ENCODE measurements at places on chromosomes 5 and 9.

DNA sequence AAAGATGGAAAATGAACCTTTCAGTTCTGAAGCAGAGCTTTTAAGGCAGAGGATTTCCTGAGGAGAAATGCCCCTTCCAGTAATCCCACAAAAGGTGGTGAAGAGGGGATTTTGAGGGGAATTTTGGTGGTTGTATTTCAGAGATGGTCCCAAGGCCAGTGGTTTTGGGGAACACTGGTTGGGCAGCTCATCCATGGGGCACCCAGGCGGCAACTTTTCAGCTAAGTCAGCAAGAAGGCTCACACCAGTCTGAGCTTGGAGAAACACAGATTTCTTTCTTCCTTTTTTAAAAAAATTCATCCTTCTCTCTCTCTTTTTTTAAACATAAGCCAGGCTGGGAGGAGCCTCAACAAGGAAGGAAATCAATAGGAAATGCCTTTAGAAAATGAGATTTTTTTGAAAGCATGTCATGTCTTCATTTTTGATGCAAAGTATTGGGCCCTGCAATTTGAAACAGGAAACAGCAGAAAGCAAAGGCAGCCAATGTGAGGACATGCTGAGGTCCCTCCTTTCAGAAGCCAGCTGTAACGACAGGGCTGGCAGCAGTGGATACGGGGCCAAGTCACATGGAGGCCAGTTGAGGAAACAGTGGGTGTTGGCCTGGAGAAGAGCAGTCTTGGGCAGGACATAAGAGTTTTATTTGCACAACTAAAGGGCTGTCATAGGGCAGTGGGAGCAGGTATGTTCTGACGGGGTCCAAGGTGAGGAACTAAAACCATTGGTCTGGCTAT, 155.3 kb upstream of the KLF4 start:
- no peak for DNase-seq

DNA sequence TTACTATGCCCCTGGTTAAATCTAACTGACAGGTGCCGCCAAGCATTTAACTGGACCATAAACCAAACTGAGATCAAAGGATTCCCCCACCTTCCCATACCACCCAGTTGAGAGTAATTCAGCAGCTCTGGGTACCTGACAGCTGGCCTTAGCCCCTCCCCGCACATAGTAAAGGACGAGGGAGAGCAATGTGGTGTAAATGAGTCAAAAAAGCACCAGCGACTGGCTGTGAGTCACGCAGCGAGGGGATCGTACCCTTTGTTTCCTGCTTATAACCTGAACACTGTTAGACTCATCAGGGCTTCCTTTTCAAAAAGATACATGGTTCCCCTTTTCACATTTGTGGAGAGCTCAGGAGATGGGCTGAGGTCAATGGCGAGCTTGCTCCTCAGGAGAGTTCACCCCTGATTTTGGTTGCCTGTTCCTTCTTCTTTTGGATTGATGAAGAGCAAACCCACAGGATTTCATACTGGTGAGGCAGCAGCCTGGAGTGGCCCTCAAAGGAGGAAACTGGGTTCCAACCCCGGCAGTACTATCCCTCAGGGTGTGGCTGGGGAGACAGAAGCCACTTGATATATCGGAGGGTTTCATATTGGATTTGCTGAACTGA, 71.5 kb downstream of the ANKRD33B start:
- DNase-seq = no peak

GRCh38 chr9:79809931-79810330, 238.2 kb downstream of the TLE4 start:
- no peak for DNase-seq

GRCh38 chr5:1642621-1643061, 118.9 kb upstream of the LPCAT1 start:
- no peak for DNase-seq

- DNase-seq = no peak
Observed at GRCh38 chr5:73948720-73949119, 322.7 kb downstream of the ARHGEF28 start.

DNA sequence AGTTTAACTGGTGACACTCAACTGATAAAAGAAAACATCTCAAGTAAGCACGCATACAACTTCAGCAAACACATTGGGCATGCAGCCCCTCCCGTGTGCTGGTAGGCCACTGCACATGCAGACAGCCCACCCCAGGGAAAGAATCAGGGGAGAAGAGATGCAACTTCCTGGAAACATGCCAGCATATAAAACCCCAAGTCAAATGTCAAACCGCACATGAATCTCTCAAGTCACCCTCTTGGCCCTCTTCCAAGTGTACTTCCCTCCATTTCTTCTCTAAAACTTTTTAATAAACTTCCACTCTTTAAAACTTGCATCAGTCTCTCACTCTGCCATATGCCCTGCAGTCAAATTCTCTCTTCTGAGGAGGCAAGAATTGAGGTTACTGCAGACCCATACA, 732.7 kb downstream of the SEMA5A start:
- no peak for DNase-seq

- DNase-seq = no peak
Observed at GRCh38 chr5:112479418-112479817, 60.3 kb upstream of the EPB41L4A start.

All from left forelimb (tissue), 1 donor.